ENCODE measurements at places on chromosomes 4 and X.

DNA sequence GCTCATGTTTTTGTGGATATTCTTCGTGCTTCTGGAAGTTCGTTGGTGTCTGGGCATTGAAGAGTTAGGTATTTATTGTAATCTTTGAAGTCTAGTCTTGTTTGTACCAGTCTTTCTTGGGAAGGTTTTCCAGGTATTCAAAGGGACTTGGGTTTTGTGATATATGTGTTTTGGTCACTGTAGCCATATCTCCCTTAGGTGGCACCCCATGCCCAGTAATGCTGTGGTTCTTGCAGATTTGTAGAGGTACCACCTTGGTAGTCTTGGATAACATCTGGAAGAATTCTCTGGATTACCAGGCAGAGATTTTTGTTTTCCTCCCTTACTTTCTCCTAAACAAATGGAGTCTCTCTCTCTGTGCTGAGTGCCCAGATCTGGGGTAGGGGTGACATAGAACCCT lies 184.1 kb downstream of the TEX13C start:
- no peak for DNase-seq

- DNase-seq: no peak
Observed at GRCh38 chrX:41145920-41146608, 60.8 kb downstream of the USP9X start.

DNA sequence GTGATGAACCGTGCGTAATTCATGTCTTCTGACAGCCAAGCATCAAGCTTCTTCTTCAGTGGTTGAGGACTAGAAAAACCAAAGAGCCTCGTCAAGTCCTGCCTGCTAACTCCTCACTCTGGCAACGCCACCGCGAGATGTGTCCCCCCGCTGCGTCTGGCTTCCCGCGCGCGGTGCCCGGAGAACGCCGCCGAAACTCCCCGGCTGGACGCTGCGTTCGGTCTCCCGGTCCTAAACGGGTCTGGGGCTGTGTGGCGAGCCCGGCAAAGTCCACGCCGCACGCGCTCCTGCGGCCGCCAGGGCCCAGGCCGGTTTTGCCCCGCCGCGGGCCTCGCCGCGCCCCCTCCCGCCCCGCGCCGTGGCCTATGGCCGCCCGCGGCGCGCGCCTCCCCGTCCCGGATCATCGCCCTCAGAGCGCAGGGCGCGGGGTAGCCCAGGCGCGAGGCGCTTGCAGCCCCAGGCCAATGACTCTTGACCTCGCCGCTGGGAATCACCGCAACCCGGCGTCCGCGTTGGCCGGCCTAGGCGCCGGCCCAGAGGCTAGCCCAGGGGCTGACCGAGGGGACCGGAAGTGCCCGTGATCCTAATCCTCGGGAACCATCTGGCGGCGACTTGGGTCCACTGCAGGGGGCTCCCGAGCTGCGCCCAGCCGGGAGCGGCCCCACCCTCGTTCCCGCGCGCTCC lies at the start of gene AADAT:
TSS of gene AADAT (minus strand) at position 289 of the 684 bp plus-strand sequence. CDS start at position 23, 266 bp downstream.
- no peak for DNase-seq

GRCh38 chr4:108700081-108700757 lies 49.8 kb downstream of the OSTC start:
- no peak for DNase-seq

- DNase-seq: peak; percentile 35
Observed at GRCh38 chrX:68894513-68895340, 65.9 kb downstream of the EFNB1 start.

DNA sequence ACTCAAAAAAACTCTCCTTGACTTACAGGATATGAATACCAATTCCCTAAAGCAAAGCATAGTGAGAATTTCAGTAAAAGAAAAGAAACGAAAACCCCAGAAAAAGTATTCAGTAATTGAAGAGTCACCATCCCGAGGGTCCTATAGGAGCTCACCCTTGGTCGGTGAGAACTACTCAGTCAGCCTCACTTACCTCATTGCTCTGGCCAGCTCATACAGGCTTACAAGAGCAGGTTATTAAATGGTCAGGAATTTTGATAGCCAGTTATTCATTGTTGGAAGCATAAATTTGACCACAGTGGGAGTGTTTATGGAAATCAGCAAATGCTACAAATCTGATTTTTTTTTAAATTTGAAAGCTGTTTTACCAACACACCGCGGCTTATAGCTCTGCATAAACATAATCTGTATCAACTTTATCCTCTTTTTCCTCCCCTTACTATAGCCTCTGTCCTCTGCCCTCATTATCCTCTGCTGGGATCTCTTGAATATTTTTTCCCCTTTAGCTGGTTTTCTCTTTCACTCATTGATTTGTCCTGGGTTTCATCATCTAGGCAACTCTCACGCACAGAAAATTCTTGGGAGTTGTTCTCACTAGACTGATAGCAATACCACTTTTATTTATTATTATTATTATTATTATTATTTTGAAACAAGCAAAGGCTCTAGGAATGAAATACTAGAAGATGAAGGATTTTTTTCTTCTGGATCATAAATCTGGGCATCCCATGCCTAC lies 11.0 kb upstream of the CXCL2 start:
- no peak for DNase-seq

DNA sequence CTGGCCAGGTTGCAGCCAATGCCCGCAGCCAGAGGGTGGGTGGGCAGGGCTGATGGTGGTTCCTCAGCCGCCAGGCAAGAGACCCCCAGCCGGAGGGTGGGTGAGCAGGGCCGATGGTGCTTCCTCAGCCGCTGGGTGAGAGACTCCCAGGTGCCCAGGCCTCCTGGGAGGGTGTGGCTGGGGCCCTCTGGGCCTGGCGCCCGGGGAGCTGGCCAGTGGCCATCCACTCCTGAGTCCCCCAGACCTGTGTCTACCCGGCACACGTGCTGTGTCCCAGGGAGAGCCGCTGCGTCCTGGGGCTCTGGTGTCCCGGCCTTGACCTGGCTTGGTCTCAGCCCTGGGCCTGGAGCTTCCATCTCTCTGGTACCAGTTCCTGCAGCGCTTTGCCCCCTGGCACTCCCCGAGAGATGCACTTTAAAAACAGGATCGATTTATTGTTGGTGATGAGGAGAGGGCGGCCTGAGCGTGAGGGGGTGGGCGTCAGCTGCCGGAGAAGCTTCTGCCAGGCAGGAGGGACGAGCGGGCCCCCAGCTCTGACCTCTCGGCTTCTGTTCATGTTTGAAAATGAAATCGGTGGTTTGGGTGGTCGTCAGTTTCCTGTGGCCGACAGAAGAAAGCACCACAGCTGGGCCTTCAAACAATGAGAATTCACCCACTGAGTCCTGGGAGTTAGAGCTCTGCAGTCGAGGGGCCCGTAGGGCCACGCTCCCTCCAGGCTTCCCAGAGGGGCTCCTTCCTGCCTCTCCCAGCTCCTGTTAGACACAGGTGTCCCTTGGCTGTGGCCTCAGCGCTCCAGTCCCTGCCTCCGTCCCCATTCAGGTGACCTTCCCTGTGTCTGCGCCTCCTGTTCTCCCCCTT lies 6.5 kb downstream of the DOK7 start:
- no peak for DNase-seq

- no peak for DNase-seq
Observed at GRCh38 chrX:53316860-53317237, 35.5 kb upstream of the IQSEC2 start.

DNA sequence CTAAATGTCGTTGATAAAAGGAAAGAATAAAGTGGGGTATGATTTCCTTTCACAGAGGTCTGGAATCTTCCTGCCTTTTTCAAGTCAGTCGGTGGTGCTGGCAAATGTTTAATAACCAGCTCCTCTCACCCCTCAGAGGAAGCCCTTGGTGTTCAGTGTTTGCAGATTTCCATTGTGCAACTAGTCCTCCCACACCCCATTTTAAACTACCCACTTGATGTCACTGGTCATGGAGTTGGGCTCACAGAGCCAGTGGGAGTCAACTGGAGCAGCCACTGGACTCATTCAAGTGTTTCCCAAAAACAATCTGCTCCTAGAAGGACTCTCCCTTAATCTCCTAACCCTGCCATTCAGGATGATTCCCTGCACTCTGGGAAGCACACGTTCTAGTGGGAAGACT lies 149.2 kb downstream of the PTTG2 start:
- no peak for DNase-seq

GRCh38 chrX:15013461-15013860 lies 140.2 kb downstream of the MOSPD2 start:
- DNase-seq: no peak

DNA sequence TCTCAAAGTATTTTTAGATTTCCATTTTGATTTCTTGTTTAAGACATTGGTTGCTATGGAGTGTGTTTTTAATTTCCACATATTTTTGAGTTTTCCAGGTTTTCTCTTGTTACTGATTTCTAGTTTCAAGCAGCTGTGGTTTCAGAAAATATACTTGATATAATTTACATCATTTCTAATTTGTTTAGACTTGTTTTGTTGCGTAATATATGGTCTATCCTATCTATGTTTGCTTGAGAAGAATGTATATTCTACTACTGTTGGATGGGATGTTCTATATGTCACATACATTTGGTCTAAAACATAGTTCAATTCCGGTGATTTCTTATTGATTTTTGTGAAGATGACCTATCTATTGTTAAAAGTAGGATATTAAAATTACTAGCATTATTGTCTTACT lies 170.5 kb upstream of the EMCN start:
- no peak for DNase-seq

DNA sequence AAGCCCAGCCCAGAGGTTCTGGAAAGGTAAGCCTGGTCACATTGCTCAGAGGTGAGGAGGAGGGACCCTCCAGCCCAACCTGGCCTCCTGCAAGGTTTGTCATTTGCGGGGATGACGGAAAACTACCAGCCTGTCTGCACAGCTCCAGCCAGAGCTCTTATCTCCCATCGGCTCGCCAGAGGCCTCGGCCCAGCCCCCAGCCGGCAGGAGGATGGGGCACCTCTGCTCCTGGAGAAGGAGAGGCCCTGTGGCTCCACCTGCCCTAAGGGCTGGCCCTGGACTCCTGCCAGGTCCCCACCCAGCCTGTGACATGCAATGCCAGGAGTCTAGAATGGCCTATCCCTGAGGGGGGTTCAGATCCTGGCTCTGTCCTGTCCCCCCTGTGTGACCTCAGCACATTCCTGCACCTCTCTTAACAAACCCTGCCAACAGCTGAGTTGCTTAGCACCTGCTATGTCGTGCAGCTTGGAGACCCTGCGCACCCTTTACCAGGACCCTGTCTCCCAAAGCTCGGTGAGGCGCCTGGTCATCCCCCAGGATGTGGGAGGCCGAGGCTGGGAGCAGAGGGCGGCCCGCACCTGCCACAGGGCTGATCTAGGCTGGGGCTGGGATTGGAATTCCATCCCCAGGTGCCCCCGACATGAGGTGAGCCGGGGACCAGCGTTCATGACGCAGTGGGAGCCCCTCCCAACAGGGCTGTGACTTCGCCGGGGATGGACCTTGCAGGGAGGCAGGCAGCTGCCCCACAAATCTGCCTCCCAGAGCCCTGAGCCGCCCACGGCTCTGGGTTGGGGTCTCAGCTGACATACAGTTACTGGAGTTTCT lies 14.4 kb downstream of the ADRA2C start:
- no peak for DNase-seq

DNA sequence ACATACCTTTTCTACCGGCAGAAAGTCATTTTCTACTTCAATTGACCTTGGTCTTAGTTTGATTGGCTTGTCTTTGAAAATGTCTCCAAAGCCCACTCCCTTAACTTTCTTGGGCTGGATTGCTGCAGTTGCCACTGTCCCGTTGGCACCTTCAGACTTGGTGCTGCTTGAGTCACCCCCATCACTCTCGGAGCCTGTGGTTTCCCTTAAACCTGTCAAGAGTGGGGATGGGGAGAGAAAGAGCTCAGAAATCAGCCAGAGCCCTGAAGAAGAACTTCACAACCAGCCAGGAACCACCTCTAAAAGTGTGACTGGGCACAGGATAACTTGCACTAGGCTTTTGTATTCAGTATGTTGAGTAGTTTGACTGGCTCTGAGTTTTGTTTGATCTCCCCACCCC lies 168.5 kb upstream of the MAP3K15 start:
- DNase-seq: no peak

DNA sequence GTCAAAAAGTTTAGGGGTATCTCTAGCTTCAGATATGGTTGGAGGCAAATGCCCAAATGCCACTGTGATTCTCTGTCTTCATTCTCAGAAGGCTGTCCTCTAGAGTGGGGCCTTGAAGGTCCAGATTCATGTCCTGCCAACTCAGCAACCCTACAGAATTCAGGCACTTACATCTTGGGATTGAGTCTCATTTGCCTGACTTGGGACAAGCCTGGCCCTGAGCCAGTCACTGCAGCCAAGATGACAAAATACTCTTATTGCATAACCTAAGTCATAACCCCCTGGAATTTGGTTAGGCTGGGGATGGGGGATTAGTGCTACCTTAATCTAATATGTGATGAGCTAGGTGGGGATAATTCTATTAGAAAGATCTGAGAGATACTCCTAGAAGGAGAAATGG lies 100.5 kb downstream of the AREG start:
- DNase-seq: no peak

GRCh38 chr4:86972997-86973396 lies 38.2 kb downstream of the AFF1 start:
- DNase-seq: peak; percentile 52

DNA sequence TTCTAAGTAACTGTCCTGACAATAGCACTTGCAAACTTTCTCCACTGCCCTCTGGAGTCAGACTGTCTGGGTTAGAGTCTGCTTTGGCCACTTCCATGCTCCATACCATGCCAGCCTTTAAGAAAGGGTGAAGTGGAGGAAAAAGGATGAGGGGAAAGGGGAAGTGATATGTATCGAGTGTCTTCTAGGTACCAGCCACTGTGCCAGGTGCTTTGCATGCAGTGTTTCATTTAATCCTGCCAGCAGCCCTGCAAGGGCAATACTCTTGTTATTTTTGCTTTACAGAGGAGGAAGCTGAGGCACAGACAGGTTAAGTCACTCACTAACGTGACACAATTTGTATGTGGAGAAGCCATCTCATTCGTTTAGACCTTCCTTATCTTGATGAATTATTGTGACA lies 55.6 kb downstream of the RTL9 start:
- DNase-seq: no peak

GRCh38 chrX:42107495-42108488 lies 184.4 kb upstream of the CASK start:
- no peak for DNase-seq

DNA sequence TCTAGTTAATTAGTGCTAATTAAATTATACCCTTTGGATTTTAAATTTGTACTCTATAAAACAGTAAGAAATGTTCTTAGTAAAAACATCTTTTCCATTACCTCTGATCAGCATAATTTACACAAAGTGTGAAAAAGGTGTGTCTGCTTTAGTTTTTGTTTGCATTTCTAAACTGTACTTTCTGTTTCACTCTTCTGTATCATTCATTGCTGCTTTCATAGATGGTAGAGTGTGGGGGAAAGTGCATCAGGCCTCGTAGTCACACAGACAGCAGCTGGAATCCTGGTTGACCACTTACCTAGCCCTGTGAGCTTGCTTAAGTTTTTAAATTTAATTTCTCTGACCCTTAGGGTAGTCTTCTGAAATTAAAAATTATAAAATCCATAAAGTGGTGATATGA lies 275.4 kb upstream of the PITX2 start:
- no peak for DNase-seq

- no peak for DNase-seq
Observed at GRCh38 chrX:53263597-53264094, 17.7 kb downstream of the IQSEC2 start.

GRCh38 chr4:31081366-31081765 lies 361.2 kb downstream of the PCDH7 start:
- no peak for DNase-seq

GRCh38 chr4:25308761-25309160 lies 3.8 kb upstream of the ZCCHC4 start:
- no peak for DNase-seq

All from breast epithelium (tissue), 4 donors.